Activated CD4-positive, alpha-beta T cell treated with anti-CD3 and anti-CD28 coated beads, Interleukin-2, Interleukin-6, amounts not matched to agents 100 ng/mL and 50 ng/mL, durations not matched to agents 16 hours and 8 hours (primary cell): ENCODE measurements at places on chromosomes 3 and 15.

GRCh38 chr3:52453496-52454249 lies at the start of gene TNNC1:
Gene TNNC1, minus strand, starts transcription at chr3:52454041. Its CDS starts 26 bp downstream, at chr3:52454015.
- DNase-seq: no peak

DNA sequence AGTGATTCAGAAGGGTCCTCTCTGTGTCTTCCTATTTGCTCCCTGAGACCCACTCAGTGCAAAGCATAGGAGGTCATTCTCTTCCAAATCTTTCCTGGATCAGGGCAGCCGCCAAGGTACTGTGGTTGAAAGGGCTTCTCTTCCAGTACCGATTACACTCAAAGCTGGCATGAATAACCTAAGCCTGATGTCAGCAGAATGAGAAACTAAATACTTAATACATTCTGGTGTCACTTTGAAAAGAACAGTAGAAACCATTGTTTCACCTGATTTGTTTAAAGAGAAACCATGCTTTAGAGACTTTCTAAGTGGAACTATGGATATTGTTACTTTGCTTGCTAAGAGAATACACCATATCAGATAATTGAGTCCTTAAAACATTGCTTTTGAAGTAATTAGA lies 50.2 kb downstream of the PDHB start:
- DNase-seq: no peak

DNA sequence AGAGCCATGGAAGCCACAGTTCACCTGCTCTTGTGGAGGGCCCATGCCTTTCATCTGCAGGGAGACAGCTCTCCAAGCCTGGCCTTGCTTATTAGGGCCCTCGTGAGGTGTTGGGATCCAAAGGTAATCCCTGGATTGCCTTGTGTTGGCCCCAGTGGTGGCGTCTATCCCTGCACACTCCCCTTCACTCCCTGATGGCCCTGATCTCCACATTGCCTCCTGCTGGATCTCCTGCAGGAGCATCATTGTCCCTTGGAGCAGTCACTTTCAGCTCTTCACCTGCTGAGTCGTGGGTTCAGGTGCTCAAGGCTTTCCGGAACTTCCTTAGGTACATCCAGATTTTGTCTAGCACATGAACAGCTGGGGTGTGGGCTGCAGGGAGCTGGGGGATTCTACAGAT lies 7.0 kb downstream of the PPCDC start:
- DNase-seq: no peak

- no peak for DNase-seq
Measured at GRCh38 chr3:43709022-43709421, 18.3 kb downstream of the ABHD5 start.

- peak; percentile 54 for DNase-seq
Measured at GRCh38 chr15:88878720-88879184, 16.6 kb downstream of the HAPLN3 start.

- DNase-seq: no peak
Measured at GRCh38 chr3:102478160-102478559, 43.3 kb downstream of the ZPLD1 start.

- DNase-seq: no peak
Measured at GRCh38 chr3:197873329-197873728, 76.7 kb upstream of the RPL35A start.

GRCh38 chr3:26622621-26623418 lies at the start of gene LRRC3B:
Gene LRRC3B, plus strand, starts transcription at chr3:26622772. Its CDS starts 86,901 bp downstream, at chr3:26709673.
- DNase-seq: no peak

DNA sequence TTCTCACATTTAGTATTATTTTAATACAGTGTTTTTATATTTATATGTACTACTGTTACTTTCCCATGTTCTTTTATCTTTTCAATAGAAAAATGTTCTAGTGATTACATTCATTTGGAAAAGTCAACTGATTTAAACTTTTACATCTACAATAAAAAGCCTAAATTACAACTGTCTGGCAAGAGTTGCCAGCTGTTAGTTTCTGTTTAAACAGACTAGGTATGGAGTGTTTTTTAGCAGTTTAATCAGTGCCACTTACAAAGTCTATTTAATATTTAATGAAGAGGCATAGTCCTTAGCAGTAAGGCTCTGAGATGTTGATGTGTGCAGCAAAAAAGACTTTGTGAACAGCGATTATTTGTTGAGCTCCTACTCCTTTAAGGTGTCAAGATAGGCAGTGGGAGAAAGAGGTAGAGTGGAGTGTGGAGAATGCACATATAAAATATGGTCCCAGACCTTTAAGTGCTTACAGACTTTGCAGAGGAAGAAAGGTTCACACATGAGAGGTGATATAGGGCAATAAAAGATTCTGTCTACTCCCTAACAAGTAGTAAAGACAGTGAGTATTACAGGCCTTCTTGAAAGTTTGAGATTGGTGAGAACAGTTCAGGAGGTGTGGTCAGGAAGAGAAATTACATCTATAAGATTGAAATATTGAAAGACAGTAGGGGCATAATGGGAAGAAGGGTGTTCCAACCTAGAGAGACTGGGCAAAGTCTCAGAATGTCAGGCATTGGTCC lies 320.5 kb downstream of the DOCK3 start:
- no peak for DNase-seq
